ENCODE measurements at places on chromosomes 4 and X. TPM values are rescaled to one million over a fixed set of nuclear protein-coding genes. Genes with fewer than 3 reads are reported as not detected.

- no peak for DNase-seq
Observed at GRCh38 chr4:178784491-178784890, 1342.3 kb upstream of the AGA start.

Gene CYSLTR1
- total RNA-seq, result 29.4 TPM

Gene SCRG1
- total RNA-seq, result not detected

- DNase-seq, result peak; percentile 49
Observed at GRCh38 chrX:21479695-21480270, 105.6 kb downstream of the CNKSR2 start.

Gene PDCL2
- total RNA-seq, result not detected

Gene F9
- total RNA-seq, result not detected

DNA sequence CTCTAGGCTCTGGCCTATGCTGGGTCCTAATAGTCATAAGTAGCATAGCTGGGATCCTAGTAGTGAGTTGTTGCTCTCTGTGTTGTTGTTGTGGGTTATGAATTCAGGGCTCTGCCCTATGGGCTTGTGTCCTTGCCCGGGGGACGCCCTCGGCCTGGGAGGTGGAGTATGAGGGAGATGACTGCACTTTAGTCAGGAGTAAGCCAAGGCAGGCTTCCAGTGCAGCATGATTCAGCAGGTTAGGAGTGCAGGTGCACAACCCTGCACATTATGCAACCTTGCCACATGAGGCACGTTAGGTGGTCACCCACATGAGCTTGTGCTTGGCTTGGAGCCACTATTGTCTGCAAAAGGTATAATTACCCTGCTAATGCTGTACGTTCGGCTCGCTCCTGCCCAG lies 58.4 kb upstream of the CCDC149 start:
- no peak for DNase-seq

DNA sequence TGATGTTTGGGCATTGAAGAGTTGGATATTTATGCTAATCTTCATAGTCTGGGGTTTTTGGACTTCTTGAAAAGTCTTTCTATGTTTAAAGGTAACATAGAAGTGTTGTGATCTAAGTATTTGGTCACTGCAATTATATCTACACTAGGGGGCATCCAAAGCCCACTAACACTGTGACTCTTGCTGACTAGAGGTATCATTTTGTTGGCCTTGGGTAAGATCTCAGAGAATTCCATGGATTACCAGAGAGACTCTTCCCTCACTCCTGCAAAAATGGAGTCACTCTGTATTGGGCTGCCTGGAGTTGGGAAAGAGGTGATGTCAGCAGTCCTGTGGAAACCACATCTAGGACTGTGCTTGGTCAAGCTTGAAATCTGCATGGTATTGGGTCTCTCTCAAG lies 1077.6 kb downstream of the FAM133A start:
- DNase-seq, result no peak

DNA sequence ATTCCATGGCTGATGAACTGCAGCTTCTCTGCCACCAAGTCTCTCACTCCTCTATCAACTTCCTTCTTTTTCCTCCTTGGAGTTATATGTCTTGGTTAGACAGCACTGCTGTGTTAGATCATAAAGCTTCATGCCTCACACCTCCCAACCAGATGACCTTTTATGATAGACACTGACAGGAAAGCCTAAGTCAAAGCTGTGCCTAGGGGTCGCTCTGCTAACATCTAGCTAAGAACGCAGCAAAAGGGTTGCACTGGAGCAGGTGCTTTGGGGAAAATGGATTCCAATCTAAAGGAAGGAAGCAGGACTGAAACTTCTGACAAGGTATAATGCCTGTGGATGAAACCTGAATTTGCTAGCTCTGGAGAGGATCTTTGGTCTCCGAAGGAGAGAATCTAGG lies 509.7 kb downstream of the SMARCA1 start:
- DNase-seq, result no peak

DNA sequence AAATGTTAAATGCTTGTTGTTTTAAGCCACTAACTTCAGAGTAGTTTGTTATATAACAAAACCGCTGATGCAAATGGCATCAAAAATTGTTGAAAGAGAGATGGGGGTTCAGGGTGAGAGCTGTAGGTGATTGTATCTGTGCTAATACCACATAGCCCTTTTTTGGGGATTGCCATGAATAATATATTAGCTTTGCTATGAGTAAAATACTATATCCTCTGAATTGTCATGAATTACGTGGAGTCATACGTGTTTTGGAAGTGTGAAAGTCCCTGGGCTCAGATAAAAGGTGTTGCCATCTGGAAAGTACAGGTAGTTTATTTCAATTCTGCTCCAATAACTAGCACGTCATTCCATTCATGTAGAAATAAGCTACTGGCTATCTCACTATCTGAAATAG lies 30.6 kb downstream of the DYNLT3 start:
- DNase-seq, result no peak

- DNase-seq, result no peak
Observed at GRCh38 chr4:28772066-28772465, 1911.4 kb downstream of the STIM2 start.

- DNase-seq, result no peak
Observed at GRCh38 chr4:122232633-122233032, 80.5 kb downstream of the BLTP1 start.

Gene FGFBP2
- not detected for total RNA-seq

DNA sequence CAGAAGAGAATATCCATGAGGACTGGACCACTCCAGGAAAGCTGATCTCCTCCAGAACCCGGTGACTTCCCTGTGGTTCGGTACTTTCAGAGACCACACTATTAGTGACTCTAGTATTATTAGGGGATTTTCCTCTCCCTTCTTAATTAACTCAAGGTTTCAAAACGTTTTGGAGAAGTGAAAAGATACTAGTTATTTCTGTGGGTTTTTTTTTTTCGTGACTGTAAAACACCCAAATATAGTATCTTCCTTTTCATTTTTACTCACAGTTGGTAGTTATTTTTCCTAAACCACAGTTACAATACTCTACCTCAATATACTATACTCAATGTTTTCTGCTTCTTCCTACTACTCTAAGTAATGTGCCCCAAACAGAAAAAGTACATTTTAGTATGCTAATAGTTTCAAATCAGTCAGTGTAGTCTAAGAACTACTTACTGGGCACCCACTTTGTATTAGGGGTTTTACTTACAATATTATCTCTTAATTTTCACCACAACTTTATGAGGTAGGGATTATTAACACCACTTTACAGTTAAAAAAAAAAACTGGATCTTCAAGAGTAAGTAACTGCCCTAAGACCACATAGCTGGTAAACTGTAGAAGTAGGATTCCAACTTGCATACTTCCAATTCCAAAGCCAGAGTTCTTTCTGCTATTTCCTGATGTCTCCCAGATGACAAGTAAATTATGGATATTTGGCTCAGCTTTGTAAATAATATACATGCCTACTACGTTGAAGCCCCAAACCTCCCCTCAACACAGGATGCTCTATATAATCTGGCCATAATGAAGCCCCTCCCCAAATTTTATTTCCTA lies 45.0 kb downstream of the SLC9A7 start:
- no peak for DNase-seq

GRCh38 chr4:149322203-149322602 lies 493.4 kb downstream of the IQCM start:
- no peak for DNase-seq

Gene ZCCHC12
- total RNA-seq, result not detected

Gene NLRP2B
- not detected for total RNA-seq

DNA sequence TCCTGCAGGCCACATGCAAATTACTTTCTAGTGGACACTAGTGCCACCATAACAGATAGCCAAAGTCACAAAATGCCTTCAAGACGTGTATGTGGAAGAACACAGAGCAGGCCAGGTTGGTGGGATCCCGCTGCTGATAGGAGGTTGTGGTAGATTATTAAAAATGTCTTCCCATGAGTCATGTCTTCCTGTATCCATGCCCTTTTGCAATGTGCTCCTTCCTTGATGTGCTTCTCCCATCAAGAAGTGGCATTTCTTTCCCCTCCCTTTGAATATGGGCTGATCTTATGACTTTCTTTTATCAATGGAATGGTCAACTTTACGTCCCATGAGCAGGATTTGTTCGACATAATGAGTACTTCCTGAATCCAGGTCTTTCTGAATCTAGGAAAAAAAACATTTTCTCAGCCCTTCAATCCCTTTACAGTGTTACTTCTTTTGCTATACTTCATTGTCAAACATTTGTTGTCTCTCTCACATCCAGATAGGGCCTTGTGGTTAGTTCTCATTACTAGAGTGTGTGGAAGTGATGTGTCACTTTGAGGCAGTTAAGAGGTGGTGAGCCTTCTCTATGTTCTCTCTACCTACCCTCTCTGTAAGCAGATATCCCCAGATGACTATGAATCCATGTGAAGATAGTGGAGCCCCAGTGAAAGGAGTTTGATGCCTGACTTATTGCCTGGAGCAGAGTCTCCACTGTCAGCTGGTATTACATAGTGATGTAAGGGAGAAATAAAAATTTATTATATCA lies 519.2 kb upstream of the DIPK2B start:
- no peak for DNase-seq

GRCh38 chrX:127112726-127113125 lies 293.2 kb downstream of the PRR32 start:
- no peak for DNase-seq

Gene RP2
- total RNA-seq, result 7.5 TPM

Gene PRR32
- not detected for total RNA-seq

GRCh38 chrX:47581731-47582647 lies at the start of gene TIMP1:
Gene TIMP1 (plus strand): TSS chrX:47582436. CDS start chrX:47583416, 980 bp downstream.
- peak; percentile 63 for DNase-seq

DNA sequence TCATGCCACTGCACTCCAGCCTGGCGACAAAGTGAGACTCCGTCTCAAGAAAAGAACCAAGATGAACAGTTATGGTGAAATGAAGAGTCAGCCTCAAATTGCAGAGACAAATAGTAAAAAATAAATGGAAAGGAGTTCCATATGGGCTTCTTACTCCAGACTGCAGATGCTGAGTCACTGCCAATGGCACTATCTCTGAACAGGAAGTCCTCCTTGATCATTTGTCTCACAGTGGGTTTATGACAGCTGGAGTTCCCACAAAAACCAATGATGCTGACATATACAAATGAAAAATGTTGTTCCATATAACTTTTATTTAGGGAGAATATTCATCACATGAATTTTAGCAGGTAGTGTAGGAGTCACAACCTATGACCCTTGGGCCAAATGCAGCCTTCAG lies 631.6 kb downstream of the PCDH18 start:
- no peak for DNase-seq

- DNase-seq, result no peak
Observed at GRCh38 chr4:7759635-7760034, 180.0 kb downstream of the AFAP1 start.

DNA sequence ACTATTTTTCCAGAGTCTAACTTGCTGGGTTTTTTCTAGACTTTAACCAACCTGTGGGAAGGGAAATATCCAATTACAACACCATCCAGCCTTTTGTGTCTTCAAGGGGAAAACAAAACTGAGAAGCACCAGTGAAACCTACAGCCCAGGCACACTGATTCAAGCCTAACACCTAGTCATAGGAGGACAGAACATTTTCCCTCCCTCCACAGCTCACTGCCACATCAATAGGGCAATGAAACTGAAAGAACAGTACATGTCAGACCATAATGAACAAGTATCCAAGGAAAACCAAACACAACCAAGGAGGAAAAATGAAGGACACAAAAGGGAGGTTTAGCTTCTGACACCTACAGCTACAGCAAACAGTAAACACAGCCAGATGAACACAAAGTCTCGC lies 17.6 kb downstream of the MAGEA8 start:
- no peak for DNase-seq

GRCh38 chrX:49041744-49042580 lies 1.2 kb downstream of the TFE3 start:
- no peak for DNase-seq

Gene SPANXC
- total RNA-seq, result not detected

Gene MTNR1A
- total RNA-seq, result not detected

Gene BOD1L1
- total RNA-seq, result 72.3 TPM

DNA sequence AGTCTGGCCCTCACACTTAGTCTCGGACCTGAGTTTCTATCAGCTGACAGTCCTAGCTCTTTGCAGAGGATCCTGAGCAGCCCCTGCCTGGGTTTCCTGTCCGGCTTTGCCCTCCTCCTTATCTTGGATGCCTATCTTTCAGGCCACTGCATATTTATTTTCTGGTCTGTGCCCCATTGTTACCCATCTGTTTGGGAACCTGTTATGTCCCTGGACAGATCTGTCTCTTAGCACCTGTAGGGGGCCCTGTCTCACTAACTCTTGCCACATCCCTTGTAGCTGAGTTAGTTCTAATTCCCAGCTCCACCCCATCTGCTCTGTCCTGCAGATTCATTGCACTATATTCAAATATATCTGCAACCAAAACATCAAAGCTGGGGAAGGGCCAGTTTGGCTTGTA lies 514.9 kb upstream of the LCORL start:
- DNase-seq, result no peak

GRCh38 chrX:130861462-130861861 lies 41.5 kb downstream of the ENOX2 start:
- no peak for DNase-seq

DNA sequence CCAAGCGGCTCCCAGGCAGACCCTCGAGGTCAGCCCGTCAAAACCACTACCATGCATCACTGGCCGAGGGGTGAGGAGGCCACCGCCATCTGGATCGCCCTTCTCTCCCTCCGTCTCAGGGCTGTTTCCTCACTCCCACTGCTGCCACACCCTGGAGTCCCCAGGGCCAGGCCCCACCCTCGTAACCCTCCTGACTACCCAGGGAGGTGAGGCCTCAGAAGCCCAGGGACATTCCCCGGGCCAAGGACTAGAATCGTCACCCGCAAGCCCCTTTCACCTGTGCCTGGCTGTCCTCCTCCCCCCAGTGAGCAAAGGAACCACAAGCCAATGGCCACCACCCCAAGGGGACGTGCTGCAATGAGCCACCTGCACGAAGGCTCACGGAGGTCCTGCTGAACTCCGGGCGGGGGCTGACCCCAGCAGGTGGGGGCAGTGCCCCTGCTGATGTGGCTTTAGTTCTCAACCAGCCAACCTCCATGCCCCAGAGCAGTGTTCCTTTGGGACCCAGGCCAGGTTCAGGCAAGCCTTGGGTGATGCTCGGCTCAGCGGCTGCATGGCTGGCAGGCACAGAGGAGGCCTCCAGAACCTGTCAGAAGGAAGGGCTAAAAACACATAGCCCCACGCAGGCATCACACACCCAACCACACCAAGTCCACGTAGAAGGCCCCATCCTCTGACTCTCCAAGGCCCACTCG lies 23.8 kb downstream of the PPP2R2C start:
- DNase-seq, result no peak

GRCh38 chr4:171667906-171668305 lies 145.3 kb upstream of the GALNTL6 start:
- no peak for DNase-seq

DNA sequence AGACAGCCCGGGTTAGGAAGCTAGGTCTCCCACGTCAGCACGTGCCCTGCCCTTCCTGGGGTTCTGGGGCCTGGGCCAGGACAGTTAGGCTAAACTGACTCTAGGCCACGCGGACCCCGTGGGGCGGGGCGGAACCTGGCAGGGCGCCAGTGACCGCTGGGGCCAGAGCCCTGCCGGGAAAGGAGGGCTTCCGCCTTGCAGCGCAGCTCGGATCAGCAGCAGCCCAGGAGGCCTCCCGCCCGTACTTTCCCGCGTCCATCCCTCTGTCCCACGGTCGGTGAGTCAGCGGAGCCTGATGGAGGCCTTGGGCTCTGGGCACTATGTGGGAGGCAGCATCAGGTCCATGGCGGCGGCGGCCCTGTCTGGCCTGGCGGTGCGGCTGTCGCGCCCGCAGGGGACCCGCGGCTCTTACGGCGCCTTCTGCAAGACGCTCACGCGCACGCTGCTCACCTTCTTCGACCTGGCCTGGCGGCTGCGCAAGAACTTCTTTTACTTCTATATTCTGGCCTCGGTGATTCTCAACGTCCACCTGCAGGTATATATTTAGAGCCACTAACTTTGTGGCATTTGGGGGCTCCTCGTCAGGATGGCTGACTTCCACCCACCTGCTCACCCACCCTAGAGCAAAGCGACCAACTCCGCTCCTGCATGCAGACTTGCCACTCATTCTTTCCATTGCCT lies at the start of gene SMIM10:
Gene SMIM10 (plus strand): TSS at position 191 of the 681 bp plus-strand sequence. CDS start 105 bp downstream, at position 296.
- no peak for DNase-seq

Gene FAM3A
- total RNA-seq, result 51.0 TPM

Measured in CD4-positive, alpha-beta memory T cell (primary cell).